ENCODE measurements at places on chromosomes 2 and 18.

- DNase-seq: no peak
Measured at GRCh38 chr2:230925443-230925878, 419 bp upstream of the GPR55 start.

DNA sequence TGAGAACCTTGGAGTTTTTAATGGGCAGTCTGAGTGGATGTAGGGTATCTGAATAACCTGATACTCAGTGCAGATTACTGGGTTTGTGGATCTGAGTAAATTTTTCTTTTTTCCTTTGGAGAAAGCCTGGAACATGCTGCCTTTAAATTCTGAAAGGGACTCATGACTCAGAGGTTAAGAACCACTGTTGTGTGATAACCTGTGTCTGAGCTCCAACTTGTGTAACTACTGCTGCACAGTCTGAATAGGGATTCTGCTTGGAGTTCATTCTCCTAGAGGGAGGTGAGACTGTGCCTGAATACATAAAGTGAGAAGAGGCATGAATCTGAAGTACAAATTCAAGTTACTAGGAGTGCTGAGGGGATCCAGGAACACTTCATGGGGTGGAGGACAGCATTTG lies 36.2 kb downstream of the KDM3A start:
- DNase-seq: no peak

GRCh38 chr2:28544405-28544921 lies 48.6 kb downstream of the PLB1 start:
- DNase-seq: no peak

GRCh38 chr2:115199966-115200365 lies 757.5 kb downstream of the DPP10 start:
- DNase-seq: no peak

GRCh38 chr18:26532367-26533340 lies 15.7 kb downstream of the KCTD1 start:
- DNase-seq: no peak

DNA sequence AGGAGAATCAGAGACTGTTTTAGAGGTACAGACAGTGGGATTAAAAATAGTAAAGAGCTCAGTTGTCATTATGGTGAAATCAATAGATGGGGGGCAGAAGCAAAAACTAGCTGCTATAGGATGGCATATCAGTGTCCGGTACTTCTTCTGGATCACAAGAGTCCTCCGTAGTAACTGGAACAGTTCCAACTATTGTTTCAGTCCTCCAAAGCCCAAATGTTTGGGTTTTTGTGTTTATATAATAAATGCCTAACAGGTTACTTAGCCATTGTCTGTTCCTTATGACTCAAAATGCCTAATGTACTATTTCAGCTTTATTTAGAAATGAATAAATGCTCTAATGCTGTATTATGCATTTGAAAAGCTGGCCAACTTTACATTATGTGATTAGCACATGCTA lies 401.2 kb downstream of the PTH2R start:
- no peak for DNase-seq

- peak; percentile 33 for DNase-seq
Measured at GRCh38 chr2:131413148-131413747, 49.3 kb upstream of the RAB6D start.

GRCh38 chr18:70261141-70261788 lies 27.6 kb upstream of the SOCS6 start:
- no peak for DNase-seq

DNA sequence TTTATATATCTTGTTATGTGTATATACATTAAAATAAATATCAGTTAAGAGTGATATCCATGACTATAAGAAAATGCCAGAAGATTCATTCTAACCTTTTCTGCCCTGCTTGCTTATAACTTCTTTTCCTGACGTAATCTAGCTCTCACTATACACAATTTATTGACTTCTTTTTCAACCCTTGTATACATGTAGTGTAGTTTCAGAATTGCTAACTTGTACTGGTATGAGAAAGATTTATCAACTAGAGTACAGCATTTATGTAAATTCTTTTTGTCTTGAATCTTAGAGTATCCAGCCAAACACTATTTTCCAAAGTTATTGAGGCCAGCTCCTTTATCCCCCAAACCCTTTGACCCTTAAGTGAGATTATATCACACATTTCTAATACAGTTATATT lies 798.0 kb upstream of the RAB6C start:
- DNase-seq: no peak

DNA sequence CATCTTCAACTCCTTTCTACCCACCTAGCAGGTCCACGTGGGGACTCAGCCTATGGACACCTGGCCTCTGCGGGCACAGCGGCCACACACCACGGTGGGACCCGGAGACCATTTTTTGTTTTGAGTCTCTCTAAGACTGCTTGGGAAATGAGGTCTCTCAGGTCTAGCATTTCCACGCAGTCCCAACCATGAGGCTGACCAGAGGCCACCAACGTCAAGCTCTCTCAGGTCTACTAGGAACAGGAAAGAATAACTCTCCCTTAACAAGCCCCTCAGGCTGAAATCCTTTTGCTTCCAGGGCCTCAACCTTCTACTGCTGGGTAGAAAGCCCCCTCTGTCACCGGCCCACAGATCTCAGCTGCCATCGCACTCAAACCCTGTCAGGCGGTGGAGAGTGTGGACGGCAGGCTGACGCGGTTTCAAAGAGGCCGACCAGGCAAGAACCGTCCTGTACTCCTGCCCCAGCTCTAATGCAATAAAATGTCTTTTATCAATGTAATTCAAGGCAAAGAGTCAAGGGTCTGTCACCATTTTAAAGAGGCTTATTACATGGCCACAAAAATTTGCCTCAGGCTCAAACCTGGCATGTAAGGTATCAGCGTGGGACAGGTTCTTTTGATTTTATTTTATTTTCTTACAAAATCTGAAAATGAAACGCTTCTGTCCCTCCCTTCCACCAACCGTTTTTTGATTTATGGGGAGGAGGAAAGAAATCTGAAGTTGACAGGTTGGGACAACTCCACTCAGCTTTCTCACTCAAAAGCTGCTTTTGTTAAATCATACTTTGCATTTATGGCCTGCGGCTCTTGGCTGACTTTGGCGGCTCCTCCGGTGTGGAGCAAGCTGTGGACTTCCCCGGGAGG lies 74.0 kb downstream of the BCL11A start:
- DNase-seq: no peak

DNA sequence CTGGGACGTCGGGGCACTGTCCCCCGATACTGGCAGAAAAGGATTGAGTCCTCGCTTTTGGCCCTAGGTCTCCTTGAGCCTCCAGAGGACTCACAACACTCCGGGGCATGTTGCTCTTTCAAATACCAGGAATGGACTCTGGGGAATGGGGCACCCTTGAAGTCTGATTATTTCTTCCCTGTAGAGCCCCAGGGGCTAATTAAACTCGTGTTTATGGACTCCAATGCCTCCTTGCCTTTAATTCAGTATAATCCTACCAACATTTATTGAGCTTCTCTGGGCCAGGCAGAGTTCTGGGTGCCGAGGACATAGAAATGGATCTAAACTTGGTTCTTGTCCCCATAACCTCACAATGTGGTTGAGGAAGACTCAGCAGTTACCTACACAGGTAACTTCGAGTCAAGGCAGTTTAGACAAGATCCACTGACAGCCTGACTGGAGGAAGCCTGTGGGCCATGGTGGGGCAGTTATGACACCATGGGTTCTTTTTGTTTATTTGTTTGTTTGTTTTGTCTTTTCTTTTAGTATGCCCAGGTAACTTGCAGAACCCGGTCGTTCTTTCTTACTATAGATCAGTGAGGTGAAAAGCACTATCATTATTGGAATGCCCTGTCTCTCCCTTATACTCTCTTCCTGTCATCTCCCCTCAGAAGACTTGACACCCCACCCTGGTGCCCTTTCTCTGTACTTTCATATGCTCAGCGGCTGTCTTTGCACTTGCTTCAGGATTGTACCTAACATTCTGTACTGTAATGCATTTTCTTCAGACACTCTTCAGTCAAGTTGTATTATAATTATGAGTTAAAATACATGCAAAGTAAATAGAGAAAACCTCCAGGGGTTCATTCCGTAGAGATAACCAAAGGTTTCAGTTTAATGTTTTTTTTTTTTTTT lies 3.2 kb downstream of the CFLAR start:
- DNase-seq: no peak

DNA sequence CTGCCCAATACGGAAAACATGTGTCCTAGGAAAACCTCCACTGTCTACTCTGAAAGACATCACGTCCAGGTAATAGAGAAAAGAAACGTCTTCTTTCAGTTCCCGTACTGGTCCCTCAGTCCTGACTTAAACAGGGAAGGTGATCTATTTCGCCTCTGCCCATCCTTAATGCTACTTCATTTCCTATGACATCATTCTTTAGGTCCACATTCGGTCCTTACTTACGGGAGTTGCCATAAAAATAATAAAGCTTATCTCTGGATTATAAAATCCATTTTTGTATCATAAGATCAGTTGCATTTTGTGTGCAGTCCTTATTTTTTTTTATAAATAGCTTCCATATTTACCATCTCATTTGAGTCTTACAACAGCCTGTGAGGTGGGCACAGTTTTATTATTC lies 3.7 kb downstream of the TGFA start:
- DNase-seq: no peak

DNA sequence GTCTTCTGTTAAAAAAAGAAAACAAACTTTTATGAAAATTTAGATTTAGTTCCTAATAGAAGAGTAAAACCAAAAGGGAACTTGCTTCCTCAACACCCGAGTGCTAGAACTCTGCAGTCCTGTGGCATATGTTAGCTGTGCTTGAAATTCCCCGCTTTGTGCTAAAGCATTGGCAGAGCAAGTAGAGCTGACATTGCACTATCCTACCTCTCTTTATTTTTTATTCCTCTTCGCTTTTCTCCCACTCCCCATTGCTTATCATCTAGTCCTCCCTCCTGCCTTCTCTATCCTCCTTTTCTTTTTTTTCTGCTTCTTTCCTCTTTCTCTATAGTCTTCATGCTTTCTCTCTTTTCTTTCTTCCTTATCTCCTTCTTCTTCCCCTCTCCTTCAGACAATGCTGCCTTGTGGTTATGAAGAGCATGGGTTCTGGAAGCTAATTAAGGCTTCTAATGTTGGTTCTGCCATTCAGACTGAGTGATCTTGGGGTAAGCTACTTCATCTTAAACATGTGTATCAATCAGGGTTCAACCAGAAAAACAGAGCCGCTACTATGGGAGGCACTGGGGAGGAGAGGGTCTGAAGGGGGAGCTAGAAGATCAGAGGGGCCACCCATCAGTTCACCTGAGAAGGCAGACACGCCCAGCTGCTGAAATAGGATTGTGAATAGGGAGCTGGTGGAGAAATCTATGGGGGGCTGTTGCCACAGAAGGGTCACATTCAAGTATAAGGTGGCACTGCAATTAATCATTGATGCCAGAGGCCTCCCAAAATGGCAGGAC lies 31.4 kb upstream of the PELI1 start:
- no peak for DNase-seq

DNA sequence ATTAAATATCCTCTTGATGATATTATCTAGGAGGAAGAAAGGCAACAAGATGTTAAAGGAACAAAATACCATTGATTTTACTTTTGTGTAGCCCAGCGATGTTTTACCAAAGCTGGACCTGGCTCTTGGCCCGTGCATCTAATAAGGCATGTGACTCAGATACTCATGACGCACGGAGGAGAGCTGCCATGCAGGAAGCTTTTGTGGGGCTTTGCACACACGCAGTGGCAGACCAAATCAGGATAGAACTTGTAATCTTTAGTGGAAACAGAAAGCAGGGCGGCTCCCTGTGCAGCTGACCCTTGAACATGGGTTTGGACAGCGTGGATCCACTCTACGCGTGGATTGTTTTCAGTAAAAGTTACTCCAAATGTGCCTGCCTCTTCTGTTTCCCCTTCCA lies 190.0 kb downstream of the NAPG start:
- DNase-seq: no peak

- no peak for DNase-seq
Measured at GRCh38 chr2:9805435-9806297, 37.6 kb upstream of the TAF1B start.

DNA sequence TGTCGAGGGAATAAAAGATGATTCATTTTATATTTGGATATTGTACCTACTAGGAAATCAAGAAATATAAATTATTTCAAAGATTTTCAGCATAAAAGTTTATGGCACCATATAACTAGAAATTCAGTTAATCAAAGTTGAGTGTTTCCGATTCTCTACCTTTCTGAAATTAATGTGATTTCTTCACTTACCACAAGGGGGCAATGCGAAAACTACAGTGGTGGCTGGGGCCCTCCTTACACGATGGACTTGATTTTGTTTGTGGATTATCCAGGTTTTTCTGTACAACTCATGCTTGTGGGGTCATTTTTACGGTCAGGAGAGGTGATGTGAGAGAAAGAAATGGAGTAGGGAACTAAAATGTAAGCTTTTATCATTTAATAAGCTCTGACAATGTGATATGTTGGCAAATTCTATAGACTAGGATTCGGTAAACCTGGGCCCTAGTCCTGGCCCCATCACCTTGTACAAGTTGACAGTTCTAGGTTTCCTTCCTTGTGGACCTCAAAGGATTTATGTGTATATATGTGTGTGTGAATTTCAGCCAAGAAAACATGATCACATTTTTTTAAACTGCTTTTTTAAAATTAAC lies 47.6 kb downstream of the G6PC2 start:
- DNase-seq: no peak

GRCh38 chr18:44855681-44856080 lies 175.0 kb downstream of the SETBP1 start:
- no peak for DNase-seq

DNA sequence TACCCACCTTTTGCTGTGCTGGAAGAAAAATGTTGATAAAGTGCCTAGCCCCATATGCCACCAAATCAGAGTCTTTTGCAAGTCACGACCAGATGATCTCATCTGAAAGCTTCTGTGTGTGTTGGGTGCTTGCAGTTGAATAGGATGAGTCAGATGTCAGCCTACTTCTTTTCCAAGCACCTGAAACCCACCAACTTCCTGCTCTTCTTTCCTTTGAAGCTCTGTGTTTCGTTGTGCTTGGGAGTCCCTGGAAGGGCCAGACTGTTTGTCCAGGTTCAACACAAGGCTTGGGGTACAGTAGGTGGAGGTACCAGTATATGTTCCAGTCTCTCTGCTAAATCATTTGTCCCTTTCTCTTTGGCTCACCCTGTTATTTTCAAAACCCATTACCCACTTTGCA lies 36.8 kb upstream of the LCLAT1 start:
- DNase-seq: no peak

- DNase-seq: no peak
Measured at GRCh38 chr2:234374736-234375135, 122.1 kb downstream of the ARL4C start.

- no peak for DNase-seq
Measured at GRCh38 chr18:22349966-22350365, 67.7 kb downstream of the CTAGE1 start.

GRCh38 chr2:12931186-12931844 lies 214.6 kb downstream of the TRIB2 start:
- DNase-seq: peak; percentile 28
